CD4-positive, alpha-beta T cell treated with Interleukin-15 for 4 hours (primary cell): ENCODE measurements at places on chromosomes 12 and 14.

DNA sequence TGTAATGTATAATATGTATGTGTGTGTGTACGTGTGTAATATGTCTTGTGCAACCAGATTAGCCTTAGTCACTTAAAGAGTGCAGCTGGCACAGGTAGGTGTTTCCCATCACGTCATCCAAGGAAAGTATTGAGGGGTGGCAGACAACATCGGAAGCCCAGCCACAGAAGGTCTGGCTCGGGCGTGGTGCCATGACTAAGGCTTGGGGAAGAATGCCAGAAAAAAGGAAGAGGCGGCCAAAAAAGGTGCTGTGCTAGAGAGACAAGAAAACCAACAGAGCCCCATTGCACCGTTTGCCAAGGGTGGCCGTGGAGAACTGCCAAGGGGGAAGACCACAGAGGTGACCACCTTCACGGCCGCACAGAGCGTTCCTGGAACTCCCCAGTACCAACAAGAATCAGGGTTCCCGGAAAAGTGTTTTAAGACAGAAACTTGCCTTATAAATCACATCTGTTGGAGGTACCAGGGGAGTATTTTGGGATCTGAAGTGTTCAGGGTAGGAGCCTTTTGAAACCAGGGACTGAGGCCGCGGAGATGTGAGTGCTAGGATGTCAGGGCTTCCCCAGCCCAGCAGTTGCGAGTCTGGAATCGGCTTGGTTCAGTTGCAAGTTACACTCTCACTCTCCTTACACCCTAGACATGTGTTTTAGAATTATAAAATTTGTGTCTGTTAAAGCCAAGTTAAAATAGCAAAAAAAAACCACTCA, 131.2 kb upstream of the DYRK2 start:
- no peak for DNase-seq

DNA sequence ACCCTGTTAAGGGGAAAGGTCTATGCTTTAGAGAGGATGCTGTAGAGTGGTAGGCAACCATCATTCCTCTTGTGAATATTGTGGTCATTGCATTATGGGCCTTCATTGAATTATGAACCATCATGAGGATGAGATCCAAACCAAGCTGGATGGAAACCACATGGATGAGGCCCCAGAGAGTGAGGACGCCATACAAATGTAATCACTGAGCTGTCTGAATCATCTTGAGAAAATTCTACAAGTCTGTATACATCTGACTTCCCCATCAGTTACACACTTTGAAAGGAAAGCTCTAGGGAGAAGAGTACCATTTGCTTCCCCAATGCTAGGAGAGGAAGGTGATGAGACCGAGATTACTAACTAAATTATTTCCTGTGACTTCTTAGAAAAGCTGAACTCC, 172.9 kb downstream of the CACNA1C start:
- no peak for DNase-seq

GRCh38 chr14:51107801-51108200, 12.9 kb upstream of the TRIM9 start:
- DNase-seq = no peak

- no peak for DNase-seq
Measured at GRCh38 chr12:13340149-13340548, 143.6 kb downstream of the EMP1 start.

DNA sequence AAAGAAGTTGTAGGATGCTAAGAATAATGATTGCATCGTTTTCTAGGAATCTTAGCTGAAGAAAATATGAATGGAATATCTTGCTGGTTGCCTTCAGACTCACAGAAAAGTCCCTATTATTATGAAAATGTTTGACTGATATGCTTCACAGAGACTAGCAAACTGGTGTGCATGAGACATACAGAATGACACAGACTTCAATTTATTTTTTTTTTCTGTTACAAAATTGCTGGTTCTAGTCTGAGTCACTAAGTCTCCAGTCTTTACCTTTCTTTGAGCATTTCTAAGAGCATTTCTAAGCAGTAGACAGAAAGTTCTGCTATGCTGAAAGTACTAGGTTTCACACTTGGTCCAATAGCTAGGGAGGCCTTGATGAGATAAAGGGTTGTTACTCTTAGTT, 377.6 kb upstream of the ATP2B1 start:
- DNase-seq = no peak

GRCh38 chr12:16119618-16120415, 157.7 kb downstream of the SLC15A5 start:
- no peak for DNase-seq

- DNase-seq = no peak
Measured at GRCh38 chr14:44741431-44741830, 220.3 kb downstream of the KLHL28 start.

GRCh38 chr12:50685641-50686040, 78.3 kb upstream of the ATF1 start:
- no peak for DNase-seq

- no peak for DNase-seq
Measured at GRCh38 chr14:95616745-95617144, 69.5 kb upstream of the TCL1B start.

GRCh38 chr12:83896416-83896815, 1016.2 kb downstream of the SLC6A15 start:
- no peak for DNase-seq

DNA sequence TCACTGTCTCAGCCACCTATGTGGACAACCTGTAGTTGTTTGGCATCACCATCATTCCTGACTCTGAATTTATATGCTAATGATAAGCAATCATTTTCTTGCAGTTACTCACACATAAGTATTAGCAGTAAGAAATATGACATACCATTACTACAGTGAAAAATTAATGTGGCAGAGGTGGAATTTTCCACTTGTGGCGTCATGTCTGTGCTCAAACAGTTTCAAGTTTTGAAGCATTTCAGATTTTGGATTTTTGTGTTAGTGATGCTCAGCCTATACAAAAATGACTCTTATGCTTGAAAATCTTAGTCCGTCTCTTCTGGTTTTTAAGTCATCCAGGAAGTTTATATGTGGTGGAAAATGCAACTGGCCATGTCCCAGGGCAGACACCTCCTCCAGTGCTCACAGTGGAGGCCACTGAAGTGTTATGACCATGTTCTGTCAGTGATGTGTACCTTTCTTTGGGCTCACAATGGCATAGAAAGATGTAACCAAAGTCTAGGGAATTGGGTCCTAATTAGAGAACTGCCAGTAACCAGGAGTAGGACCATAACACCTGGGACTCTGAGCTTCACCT, 220.6 kb downstream of the SYT1 start:
- DNase-seq = no peak

DNA sequence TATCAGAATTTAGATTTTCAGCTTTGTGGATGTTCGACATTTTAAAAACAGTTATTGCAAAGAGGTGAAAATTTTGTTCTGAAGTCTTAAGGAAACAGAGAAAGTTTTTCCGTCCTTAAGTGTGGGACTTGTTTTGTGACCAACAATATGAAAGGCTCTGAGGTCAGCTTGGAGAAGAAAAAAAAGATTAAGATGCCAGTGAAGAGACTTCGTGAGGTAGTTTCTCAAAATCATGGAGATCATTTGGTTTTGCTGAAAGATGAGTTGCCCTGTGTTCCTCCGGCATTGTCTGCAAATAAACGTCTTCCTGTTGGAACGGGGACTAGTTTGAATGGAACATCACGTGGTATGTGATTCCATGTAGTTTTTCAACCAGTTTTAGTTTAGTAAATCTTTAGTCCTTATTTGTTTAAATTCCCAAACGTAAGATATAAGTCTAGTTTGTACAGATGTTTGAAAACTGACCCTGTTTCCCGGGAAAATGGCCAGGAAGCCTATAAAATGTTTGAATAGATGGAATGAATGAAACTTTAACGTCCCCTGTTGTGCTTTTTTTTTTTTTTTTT, 682 bp downstream of the KIAA0586 start:
- peak; percentile 20 for DNase-seq

GRCh38 chr12:54977155-54977554, 7.4 kb downstream of the TESPA1 start:
- no peak for DNase-seq

- no peak for DNase-seq
Measured at GRCh38 chr14:96148631-96149030, 56.0 kb upstream of the BDKRB2 start.

- DNase-seq = no peak
Measured at GRCh38 chr12:15719230-15719629, 70.0 kb downstream of the EPS8 start.

- DNase-seq = peak; percentile 2
Measured at GRCh38 chr14:99524804-99525698, 43.8 kb downstream of the CCNK start.

DNA sequence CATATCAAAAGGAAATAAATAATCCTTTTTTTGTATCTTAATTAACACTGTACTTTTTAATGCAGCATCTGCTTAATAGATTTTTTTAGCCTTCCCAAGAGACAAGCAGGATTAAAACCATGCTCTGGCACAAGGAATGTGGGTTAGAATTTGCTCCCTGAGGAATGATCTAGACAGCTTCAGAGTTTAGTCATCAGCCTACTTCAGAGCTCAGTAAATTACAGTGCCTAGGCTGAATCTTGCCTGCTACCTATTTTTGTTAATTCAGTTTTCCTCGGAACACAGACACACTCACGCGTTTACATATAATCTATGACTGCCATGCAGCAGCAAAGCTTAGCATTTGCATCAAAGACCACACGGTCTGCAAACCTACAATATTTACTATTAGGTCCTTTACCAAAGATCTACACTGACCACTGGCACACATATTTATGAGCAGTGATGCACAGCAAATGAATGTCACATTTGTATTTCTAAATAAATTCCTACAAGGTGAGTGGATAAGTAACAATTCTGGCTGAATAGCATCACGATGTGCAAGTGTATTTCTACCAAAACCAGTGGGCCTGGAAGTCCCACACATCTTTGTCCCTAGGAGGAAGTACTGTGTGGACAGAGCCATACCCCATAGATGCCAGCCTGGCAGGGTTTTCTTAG, 309.8 kb upstream of the TMEM132C start:
- no peak for DNase-seq

- DNase-seq = no peak
Measured at GRCh38 chr14:36513451-36514277, 6.4 kb downstream of the NKX2-1 start.

- peak; percentile 38 for DNase-seq
Measured at GRCh38 chr14:44846232-44846824, 115.4 kb downstream of the KLHL28 start.

GRCh38 chr12:41190338-41190737, 2.2 kb downstream of the PDZRN4 start:
- DNase-seq = no peak

GRCh38 chr12:4388662-4389061, 9.2 kb upstream of the FGF23 start:
- no peak for DNase-seq

- no peak for DNase-seq
Measured at GRCh38 chr12:119940897-119941296, 48.1 kb upstream of the BICDL1 start.

- DNase-seq = peak; percentile 71
Measured at GRCh38 chr12:12466157-12466556, 96.5 kb downstream of the DUSP16 start.

GRCh38 chr12:31006416-31007152, 67.1 kb upstream of the DDX11 start:
- no peak for DNase-seq

GRCh38 chr12:102120886-102121285, 903 bp downstream of the PARPBP start:
- no peak for DNase-seq

DNA sequence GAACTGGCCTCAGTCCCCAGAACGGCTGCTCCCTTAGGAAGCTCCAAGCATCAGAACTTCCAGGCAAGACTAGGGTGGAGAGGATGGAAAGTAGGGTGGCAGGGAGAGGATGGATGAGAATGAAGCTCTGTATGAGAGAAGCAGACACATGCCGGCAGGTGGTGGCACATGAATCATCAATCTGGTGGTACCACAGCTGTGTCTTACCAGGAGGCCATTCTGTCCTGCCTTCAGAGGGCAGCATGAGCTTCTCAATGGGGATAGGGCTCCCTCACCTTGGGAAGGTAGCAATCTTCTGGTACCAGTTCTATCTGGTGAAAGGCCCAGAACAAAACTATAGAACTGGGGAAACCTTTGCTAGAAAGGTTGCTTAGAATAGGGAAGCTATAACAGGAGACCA, 55.4 kb upstream of the PYGL start:
- DNase-seq = no peak

DNA sequence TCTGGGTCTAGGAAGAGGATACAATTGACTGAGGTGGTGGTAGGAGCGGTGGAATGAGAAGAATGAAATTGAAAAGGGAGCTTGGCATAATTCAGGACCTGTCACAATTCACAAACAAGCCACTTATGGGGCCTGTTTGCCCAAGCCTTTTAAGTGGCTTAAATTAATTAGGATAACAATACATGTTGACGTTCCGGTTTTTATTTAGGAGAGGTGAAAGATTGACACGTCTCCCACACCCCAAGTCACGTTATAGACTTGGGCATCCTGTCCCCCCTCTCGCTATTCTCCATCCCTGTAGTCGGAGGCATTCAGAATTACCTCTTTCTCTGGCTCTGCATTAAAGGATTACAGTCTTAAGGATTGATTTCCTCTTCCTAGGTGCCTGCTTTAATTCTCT, 954 bp upstream of the CALCOCO1 start:
- no peak for DNase-seq

DNA sequence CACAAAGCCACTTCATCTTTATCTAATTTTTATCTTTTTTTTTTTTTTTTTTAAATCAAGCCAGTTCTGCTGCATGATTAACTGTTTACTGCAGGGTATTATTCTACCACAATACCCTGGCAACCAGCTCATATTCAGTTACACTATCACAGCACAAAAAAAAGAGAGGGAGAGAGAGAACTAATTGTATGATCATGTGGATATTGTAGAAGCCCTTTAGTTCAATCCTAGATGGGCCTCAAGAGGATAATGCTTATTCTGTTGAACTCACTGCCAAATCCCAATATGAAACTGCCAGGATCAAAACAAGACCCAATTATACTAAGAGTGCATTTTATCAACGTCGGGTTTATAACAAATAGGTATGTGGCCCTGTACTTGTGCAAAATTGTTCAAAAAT, 51.5 kb downstream of the MED13L start:
- DNase-seq = no peak

DNA sequence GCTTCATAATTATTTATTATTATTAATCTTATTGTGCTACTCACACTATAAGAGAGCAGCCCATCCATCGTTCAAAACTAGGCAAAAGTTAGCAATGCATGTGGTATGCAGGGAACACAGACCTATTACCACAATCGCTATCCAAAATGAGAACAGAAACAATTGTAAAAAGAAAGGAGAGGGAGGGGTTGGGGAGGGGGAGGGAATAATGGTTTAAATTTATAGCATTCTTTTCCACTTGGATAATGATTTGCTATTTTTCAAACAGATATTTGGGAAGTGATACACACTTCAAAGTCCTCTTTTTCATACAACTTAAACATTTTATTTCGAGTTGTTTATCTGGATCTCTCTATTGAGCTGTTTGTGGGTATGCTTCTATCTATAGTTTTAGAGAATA, 248.6 kb upstream of the SOX5 start:
- DNase-seq = no peak

GRCh38 chr12:65495233-65495632, 216.8 kb downstream of the MSRB3 start:
- DNase-seq = no peak

DNA sequence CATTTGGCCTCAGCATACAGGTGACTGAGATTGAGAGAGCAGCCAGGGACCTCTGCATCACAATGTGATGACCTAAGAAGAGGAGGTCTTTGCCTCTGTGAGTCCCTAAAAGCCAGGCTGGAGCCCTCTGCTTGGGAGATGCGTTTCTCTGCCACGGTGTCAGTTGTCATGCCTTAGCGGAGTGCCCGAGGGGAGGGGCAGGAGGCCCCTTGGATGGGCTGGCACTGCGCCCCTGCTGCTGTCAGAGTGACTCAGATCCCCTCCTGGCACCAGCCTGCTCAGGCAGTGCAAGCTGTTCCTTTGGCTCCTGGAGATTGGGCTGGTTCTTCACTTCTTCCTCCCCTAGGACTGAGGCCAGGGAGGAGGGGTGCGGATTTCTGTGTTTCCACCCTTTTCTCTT, 64.9 kb upstream of the KCNA5 start:
- no peak for DNase-seq
